ENCODE measurements at places on chromosomes 12 and 14.

DNA sequence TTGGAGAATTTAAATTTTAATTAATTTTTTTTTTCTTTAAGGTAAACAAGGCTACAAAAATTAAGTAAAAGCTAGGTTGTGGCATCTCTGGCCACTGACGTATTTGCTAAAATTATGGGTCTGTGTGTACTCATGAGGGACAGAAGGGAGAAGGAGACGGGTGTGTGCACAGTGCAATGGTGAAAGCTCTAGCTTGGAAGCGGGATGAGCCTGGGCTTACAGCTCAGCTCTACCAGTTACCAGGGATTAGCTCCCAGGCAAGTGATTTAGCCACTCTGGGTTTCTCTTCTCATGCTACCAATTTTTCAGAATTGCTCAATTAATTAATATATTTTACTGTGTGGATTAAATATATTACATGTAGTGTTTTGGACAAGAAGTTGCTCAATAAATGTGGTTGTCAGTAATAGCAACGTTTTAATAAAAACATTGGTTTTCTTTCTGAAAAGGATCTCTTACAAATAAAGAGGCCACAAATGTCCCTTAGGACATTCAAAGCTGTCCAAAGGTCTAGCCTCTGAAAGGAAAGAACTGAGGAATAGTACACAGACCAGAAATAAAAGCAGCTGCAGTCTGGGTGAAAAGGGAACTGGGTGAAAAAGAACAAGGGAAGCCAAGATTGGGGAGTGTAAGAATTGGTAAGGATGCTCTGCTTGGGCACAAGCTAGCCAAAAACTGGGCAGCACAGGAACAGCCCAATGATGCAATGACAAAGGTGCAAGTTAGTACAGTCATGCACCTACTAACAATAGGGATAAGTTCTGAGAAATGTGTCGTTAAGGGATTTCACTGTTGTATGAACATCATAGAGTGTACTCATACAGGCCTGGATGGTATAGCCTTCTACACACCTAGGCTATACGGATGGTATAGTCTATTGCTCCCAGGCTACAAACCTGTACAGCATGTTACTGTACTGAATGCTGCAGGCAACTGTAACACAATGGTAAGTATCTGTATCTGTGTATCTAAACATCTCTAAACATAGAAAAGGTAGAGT, 61.7 kb downstream of the FERMT2 start:
- no peak for DNase-seq

- DNase-seq: peak; percentile 97
Measured at GRCh38 chr14:59254146-59254910, 65.9 kb downstream of the DAAM1 start.

DNA sequence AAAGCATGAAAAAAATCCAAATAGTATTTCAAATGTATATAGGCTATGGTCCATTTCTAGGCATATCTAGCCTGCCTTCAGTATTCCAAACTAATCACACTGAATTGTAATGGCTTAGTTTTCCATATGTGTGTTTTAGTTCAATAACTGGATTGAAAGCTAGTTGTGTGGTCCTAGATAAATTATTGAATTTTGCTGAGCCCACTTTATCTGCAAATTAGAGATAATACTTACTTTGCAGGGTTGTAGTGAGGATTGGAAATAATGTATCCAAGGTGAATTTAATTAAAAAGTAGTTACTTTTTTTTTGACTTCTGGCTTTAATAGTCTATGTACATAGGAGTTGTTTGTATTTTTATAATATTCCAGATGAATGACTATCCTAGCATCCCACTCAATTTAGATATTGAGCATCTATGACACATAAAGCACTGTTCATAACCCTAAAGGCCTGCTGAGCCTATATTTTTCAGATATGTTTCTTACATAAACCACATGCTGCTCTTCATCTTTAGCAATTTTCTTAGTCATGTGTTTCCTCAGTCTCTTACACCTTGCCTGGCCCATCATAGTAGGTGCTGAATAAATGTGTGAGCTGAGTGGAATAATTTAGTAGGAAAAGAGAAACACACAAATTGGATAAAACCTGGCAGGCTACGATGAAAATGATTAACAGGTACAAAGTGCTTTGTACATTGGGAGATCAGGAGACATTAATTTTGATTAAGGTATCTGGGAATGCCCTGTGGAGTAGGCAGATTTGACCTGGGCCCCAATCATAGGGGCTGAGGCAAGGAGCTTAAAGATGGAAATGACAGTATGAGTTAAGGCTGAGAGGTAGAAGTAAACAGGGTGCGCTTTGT, 1.1 kb upstream of the ATP23 start:
- no peak for DNase-seq

- DNase-seq: no peak
Measured at GRCh38 chr12:133235401-133236112, at the start of gene ANHX. Gene ANHX, minus strand, starts transcription at chr12:133235877. Its CDS starts 1,521 bp downstream, at chr12:133234356.

DNA sequence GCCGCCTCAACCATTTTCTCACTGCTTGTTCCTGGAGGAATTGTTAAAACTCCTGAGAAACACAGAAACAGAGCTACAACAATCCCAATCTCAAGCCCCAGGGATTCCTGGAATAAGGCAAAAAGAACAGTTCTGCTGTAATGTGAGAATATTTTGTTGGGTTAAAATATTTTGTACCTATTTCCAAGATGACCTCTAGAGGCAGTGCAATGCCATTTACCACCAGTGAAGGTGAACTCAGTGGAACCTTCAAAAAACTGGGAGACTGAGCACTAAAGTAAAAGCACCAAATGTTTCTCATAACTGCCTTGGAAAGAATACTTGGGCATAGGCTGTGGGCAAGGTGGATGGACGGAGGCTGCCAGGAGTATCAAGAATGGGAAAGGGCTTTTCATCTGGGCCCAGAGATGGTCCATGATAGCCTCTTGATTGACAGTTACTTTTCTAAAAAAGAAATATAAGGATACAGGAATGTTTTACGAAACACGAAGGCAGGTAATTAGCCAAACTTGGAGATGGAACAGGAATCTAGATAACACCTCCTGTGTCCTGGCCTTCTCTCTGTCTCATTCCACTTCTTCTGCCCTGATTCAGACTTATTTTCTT, 334.0 kb upstream of the FLRT2 start:
- peak; percentile 17 for DNase-seq

DNA sequence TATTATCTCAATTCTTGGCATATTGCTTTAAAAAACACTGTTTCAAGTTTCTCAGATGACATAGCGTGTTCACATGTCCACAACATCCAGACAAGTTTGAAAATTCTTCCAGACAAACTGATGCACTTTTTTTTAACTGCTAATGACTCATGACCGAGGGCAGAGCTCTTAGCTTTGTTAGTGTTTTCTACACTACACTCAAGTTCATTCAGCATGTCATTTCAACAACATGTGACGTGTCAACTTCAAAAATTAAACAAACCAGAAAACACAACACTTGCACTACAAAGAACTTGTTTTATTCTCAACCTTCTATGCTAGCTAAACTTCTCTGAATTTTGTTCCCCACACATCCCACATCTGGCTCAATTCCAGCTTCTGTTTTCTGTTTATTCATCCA, 1186.3 kb upstream of the FLRT2 start:
- peak; percentile 94 for DNase-seq

DNA sequence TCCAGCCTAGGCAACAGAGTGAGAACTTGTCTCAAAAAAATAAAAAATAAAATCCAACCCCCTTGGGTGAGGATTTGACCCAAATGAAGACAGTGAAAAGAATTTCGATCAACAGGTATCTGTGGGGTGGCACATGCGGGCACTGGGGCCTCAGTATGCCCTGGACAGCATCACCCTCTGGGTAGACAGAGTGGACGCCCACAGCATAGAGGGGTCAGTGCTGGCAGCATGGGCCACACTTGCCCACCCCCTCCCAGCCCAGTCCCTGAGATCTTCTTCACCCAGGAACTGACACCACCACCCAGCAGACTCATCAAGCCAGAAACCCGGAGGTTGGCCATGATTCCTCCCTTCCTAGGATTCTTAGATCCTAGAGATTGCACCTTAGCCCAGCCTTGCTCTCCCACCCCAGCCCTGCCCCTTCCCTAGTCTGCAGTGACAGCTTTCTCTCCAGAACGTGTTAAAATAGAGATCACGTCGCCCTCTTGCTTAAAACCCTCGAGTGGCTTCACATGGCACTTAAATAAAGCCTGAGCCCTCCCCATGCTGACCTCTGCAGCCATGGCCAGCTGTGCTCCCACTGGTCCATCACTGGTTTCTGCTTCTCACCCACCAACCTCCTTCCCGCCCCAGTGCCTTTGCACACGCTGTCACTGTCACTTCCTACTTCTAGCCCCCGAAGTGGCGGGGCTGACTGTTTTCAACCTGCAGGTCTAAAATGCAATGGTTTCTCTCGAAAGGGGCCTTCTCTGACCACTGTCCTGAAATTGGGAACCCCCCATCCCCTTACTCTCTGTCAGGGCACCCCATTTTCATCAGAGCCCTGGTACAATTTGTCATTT, 26.2 kb upstream of the DYNC1H1 start:
- no peak for DNase-seq

DNA sequence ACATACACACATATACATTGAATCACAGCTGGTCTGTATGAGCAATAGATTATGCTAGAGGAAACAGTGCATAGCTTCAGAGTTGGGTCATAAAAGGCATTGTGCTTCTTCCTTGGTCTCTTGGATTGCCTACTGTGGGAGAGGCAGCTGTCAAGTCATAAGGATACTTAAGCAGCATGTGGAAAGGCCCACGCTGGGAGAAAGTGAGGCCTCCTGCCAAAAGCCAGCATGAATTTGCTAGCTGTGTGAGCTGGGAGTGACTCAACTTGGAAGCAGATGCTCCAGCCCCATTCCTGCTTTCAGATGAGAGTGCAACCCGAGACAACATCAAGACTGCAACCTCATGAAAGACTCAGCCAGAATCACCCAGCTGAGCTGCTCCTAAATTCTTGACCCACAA, 311.9 kb upstream of the TBX3 start:
- no peak for DNase-seq

- peak; percentile 77 for DNase-seq
Measured at GRCh38 chr12:117875744-117876435, 92.9 kb downstream of the KSR2 start.

DNA sequence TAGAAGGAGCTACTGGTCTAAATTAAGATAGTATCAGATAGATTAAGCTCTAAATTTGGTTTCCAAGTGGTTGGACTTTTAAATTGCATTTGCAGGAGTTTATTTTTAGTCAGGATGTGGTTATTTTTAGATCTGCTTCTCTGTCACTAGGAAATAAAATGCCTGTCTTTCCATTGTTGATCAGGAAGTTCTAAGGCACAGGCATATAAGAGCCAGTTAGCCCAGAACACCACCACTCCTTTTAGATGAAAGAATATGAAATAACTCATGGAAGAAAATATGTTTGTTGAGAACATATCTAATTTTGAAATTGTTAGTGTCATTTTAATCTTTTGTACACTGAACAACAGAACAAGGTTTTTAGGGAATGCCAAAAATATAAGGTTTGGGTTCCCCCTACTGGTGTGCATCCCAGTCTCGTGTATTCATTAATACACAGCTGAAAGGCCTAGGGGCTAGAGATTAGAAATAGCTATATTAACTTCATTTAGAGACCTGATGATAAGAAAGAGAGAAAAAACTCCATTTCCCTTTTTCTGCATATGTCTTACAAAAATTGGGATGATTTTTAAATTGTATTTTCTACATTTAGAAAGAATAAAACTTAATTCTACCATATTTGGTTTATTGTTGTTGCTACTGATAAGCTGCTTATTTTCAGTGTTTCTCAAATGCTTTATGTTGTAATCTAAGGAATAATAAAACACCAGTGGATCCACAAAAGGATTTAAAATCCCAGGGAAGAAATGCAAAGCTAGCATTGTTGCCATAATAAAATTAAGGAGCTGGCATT, 67.2 kb downstream of the RIC8B start:
- peak; percentile 75 for DNase-seq

DNA sequence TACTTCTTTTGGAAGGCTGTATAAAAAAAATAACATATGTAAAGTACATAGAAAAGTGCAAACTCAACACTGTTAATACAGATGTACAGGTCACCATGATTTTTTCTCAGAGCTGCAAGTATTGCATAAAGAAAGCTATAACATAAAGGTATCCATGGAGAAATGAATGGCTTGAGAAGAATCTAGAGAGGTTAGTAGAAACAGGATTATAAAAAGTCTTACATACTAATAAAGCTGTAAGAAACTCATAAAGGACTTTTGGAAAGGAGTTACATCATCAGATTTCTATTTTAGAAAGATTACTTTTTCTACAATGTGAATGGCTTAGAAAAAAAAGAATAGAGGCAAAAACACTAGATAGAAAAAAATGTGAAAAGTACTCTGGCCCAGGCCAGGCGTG, 46.4 kb downstream of the R3HDM2 start:
- DNase-seq: no peak

DNA sequence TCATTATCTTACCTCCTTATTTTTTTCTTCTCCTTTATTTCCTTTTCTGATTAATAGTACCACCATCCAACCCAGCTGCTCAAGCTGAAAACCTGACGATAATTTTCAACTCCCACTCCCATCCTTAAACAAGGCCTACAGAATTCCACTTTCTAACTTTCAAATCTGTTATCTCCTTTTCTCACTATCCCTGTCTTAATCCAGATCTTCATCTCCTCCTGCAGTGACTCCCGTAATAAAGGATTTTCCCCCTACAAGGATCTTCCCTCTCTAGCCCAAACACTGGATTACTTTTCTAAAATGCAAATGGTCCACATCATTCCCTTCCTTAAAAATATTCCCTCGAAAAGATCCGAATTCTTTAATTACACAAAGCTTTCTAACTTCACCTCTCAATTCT, 1.5 kb downstream of the TRAPPC6B start:
- no peak for DNase-seq

DNA sequence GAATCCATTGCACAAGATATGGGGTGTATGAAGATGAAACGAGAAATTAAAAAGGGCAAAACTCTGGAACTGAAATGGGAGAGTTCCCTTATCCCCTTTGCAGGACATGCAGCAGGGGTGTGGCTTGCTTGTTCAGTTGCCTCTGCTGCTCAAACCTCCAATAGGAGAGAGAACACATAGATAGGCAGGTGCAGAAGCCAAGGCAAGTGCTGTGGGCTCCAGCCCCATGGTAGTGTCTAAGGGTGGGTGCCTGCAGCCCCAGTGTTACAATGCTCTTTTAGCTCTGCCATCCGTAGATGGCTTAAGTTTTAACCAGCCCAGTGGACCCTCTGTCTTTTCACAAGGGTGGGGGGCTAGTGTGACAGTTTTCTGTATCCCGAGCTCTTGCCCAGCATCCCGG, 69.7 kb downstream of the CMAS start:
- DNase-seq: no peak

- DNase-seq: no peak
Measured at GRCh38 chr12:3294481-3294911, 196.5 kb upstream of the PRMT8 start.

- no peak for DNase-seq
Measured at GRCh38 chr12:120370343-120371243, 1.6 kb upstream of the MSI1 start.

GRCh38 chr14:35883677-35884293, 57.6 kb downstream of the BRMS1L start:
- DNase-seq: peak; percentile 34

DNA sequence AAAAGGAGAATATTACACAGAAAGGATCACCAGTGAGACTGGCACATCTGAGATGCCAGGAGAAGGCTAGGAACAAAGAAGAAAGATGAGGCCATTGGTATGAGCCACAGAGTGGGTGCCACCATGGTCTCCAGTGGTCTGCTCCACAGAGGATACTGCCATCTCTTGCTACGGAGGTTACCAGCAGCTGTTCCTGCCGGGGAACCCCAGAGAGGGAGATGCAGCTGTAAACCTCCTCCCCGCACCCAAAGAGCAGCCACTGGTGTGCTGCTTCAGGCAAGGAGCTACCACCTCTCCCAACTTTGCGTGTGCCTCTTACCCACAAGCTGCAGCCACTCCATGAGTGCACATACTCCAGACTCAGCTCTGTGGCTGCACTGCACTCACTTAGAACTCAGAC, 201.5 kb upstream of the RTL1 start:
- no peak for DNase-seq

Measured in mesenchymal stem cell (in vitro differentiated cells and primary cell).